ENCODE measurements at places on chromosomes 4 and X.

- no peaks in the 10 kb centered on the region for H3K4me1 ChIP-seq
- no peak for DNase-seq
- H3K36me3 ChIP-seq, result no peaks in the 10 kb centered on the region
These were observed 16.3 kb upstream of the ESX1 start for GRCh38 chrX:104270916-104271512.

- no peak overlapping the region for H3K4me3 ChIP-seq
- DNase-seq, result no peak
- no peak overlapping the region for H3K27ac ChIP-seq
- H3K36me3 ChIP-seq, result no peaks in the 10 kb centered on the region
- H3K4me1 ChIP-seq, result no peaks in the 10 kb centered on the region
These were observed 453.1 kb downstream of the TRAM1L1 start for GRCh38 chr4:116632269-116632668.

DNA sequence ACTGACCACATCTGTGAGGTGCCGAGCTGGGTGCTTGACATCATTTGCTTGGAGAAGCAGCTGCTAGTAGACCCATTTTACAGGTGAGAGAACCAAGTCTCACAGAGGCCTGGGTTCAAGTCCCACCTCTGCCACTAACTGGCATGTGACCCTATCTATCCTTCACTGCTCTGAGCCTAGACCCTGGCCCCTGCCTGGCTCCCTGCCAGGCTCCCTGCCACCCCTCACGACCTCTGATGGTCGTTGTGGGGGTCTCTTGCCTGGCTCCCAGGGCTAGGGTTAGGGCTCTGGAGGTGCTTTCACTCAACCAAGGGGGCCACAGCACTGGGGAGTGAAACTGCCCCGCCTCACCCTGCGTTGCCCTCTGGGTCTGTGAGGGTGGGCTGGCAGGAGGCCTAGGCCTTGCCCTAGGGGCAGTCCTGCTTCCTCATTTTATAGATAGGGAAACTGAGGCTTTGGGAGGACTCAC lies 7.2 kb upstream of the ADD1 start:
- no peak for DNase-seq
- H3K4me3 ChIP-seq, result no peak overlapping the region
- no peak overlapping the region for H3K27ac ChIP-seq
- H3K27me3 ChIP-seq, result no peaks in the 10 kb centered on the region
- peaks cover 8% of the 10 kb centered on the region for H3K4me1 ChIP-seq

DNA sequence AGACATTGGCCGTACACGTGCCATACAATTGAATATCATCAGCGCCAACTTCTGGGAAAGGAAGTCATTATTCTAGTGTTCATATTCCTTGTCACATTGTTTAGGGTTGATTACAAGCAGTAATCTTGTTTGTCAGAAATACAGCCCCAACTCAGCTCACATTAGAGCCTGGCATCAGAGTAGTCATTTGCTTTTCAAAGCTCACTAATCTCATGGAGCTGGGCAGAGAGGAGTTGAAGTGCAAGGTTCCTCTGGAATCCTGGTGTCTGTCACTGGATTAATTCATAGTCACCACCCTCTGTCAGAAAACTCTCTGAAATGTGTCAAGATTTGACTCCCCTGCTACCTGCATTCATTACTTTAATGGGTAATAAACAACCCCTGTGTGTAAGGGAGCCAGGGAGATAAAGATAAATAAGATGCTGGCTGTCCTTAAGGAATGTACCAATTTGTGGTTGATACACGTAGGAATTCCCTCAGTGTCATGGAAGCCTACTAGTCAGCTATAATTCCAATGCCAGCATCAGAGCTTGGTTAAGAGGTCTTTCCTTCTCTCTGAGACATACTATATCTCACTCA lies 43.7 kb upstream of the S100G start:
- H3K4me1 ChIP-seq, result no peaks in the 10 kb centered on the region
- H3K27ac ChIP-seq, result no peak overlapping the region

- DNase-seq, result no peak
- no peaks in the 10 kb centered on the region for H3K36me3 ChIP-seq
- no peaks in the 10 kb centered on the region for H3K4me1 ChIP-seq
- H3K4me3 ChIP-seq, result no peak overlapping the region
- no peaks in the 10 kb centered on the region for H3K27me3 ChIP-seq
These were observed 47.2 kb upstream of the TMPRSS11F start for GRCh38 chr4:68176904-68177303.

DNA sequence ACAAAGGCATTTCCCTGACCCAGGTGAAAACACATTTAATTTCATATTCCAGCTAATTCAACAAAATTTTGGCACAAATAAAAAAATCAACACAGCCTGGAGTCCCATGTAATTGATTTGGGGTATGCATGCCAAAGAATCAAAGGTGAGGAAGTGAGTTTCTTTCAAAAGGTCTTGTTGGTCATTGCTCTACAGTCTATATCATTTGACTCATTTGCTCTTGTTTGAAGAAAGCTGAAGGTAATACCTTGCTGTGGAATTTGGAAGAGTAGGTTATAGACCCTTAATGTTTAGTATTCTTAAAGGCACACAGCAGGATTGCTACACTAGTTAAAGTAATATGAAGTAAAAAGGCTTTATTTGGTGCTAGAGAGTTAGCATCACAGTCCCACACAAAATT lies 25.4 kb downstream of the COL4A6 start:
- H3K27me3 ChIP-seq, result no peaks in the 10 kb centered on the region
- H3K27ac ChIP-seq, result no peak overlapping the region
- H3K4me3 ChIP-seq, result no peak overlapping the region
- peaks cover 2% of the 10 kb centered on the region for H3K4me1 ChIP-seq

GRCh38 chr4:2811830-2812611 lies 19.1 kb downstream of the SH3BP2 start:
- no peak overlapping the region for H3K27ac ChIP-seq
- no peak overlapping the region for H3K4me3 ChIP-seq
- 0 out of 2 replicates have a peak, but pooled peaks cover 2% of the 10 kb centered on the region for H3K36me3 ChIP-seq
- H3K4me1 ChIP-seq, result peaks cover 10% of the 10 kb centered on the region
- no peak for DNase-seq
- no peaks in the 10 kb centered on the region for H3K27me3 ChIP-seq

DNA sequence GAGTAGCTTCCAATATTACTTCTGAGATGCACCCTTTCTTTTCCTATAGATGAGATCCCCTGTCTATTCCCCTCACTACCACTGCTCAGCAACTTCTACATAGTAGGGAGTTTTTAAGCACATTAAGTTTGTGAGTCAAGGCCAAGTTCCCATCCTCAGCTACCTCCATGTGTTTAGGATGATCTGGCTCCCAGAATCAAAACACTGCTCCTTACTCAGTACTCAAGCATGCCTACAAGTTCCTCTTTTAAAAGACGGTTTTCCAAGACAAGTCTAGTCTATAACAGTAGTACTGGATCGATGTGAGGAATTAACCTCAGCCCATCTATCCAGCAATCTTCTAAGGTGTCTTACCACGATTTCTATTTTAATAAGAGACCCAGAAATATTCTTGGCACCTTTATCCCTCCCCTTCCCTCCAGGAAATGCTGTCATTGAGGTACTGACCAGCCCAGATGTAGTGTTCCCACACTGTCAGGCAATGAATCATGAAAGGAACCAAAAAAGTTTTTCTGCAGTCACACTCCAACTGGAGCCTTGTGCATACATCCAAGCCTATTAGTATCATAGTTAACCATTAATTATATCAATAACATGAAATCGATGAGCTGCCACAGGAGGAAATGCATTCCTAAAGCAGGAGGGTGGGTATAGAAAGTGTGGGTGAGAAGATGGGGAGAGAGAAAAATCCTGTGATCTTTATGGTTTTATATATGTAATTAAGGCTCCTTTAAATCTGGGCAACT lies 29.6 kb downstream of the AREG start:
- no peak overlapping the region for H3K4me3 ChIP-seq
- no peaks in the 10 kb centered on the region for H3K27me3 ChIP-seq
- no peak overlapping the region for H3K27ac ChIP-seq
- DNase-seq, result no peak
- no peaks in the 10 kb centered on the region for H3K36me3 ChIP-seq

GRCh38 chr4:112885897-112886296 lies 163.6 kb upstream of the ANK2 start:
- H3K27me3 ChIP-seq, result no peaks in the 10 kb centered on the region
- H3K27ac ChIP-seq, result no peak overlapping the region
- H3K4me3 ChIP-seq, result no peak overlapping the region
- H3K4me1 ChIP-seq, result no peaks in the 10 kb centered on the region
- no peaks in the 10 kb centered on the region for H3K36me3 ChIP-seq

DNA sequence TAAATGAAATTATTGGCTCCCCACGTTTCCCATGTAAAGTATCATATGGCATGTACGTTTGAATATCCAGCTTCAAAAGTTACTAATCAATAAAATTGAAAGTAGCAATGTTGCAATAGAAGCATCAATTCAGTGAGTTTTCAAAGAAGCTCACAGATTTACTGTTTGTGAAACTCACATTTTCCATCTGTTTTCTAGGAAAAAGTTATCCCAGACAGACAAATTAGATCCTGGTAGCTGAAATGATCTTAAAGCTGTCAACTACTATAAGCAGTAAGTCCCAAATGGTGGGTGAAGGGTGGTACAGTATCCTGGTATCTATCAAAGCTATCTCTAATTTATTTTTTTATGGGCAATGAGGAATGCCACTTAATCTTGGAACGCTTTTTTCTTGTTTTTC lies 60.7 kb upstream of the MXRA5 start:
- no peak overlapping the region for H3K4me3 ChIP-seq
- H3K4me1 ChIP-seq, result no peaks in the 10 kb centered on the region
- no peak for DNase-seq
- no peaks in the 10 kb centered on the region for H3K36me3 ChIP-seq

GRCh38 chr4:77798385-77798784 lies 20.8 kb downstream of the CNOT6L start:
- no peaks in the 10 kb centered on the region for H3K4me1 ChIP-seq
- H3K27me3 ChIP-seq, result no peaks in the 10 kb centered on the region
- no peak for DNase-seq
- H3K27ac ChIP-seq, result no peak overlapping the region
- no peaks in the 10 kb centered on the region for H3K36me3 ChIP-seq

DNA sequence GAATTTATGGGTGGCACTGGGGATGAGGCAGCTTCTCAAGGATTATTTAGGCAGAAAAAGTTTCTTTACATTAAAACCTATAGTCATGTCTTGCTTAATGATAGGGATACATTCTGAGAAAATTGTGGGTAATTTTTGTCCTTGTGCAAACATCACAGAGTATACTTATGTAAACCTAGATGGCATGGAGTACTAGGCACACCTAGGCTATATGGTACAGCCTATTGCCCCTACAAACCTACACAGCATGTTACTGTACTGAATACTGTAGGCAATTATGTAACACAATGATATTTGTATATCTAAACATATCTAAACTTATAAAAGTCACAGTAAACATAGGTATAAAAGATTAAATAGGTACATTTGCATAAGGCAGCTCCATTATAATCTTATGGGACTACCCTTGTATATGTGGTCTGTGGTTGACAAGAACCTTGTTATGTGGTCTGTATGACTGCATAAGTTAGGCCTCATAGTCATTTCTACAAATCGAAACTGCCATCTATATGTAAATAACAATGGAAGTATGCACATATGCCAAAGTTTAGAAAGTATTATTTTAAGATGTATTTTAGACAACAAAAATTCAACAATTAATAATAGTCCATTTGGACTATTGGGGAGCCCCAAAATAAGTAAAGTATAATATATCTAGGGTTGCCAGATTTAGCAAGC lies 87.3 kb downstream of the CFAP299 start:
- H3K27me3 ChIP-seq, result no peaks in the 10 kb centered on the region
- no peak overlapping the region for H3K4me3 ChIP-seq

GRCh38 chrX:65679071-65679540 lies 11.7 kb downstream of the MSN start:
- H3K4me1 ChIP-seq, result no peaks in the 10 kb centered on the region
- H3K27me3 ChIP-seq, result no peaks in the 10 kb centered on the region
- DNase-seq, result no peak
- H3K4me3 ChIP-seq, result no peak overlapping the region
- H3K27ac ChIP-seq, result no peak overlapping the region

GRCh38 chrX:15514279-15514678 lies 13.7 kb downstream of the BMX start:
- no peak overlapping the region for H3K4me3 ChIP-seq
- H3K27ac ChIP-seq, result no peak overlapping the region
- no peaks in the 10 kb centered on the region for H3K4me1 ChIP-seq
- DNase-seq, result no peak
- no peaks in the 10 kb centered on the region for H3K27me3 ChIP-seq
- H3K36me3 ChIP-seq, result no peaks in the 10 kb centered on the region

DNA sequence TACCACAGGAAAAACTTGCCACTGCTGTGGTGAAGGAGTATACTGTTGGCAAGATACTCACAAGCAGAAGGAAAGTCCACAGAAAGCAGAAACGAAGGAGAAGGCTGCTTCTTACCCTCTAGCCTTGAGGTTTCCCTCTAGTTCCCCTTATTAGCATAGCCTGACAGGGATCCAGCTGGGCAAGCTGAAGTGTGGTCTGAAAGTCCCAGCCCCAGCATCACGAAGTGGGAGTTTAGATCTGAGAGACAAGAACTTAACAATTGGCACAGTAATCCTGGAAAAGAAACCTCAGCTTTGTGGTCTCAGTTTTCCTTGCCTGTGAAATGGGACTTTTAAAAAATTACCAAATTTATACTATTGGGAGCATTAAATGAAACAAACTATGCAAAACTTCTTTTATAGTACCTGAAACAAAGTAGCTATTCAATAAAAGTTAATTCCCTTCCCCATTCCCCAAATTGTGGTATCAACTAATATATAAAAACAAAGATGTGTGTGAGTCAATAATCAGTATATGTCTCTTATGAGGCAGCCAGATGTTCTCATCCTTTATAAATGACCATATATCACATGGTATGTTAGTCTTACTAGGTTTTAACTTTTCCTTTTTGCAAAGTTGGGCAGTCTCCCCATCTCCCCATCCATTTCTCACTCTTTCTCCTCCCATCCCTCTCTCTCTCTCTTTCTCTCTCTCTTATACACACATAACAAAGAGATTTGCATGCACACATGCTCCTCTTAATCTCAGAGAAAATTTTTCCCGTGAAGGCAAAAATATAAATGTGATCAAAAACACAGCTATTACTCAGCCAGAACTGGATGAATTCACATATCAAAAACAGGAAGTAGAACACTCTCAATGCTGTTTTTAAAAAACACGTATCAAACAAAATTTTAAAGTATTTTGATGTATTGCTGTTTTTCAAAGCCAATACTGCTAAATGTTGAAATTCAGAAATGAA lies 57.8 kb downstream of the SCFD2 start:
- no peak overlapping the region for H3K4me3 ChIP-seq
- no peaks in the 10 kb centered on the region for H3K27me3 ChIP-seq
- H3K27ac ChIP-seq, result no peak overlapping the region
- DNase-seq, result no peak

GRCh38 chr4:27917381-27917780 lies 1056.7 kb downstream of the STIM2 start:
- no peak for DNase-seq
- no peak overlapping the region for H3K4me3 ChIP-seq
- H3K27ac ChIP-seq, result no peak overlapping the region
- H3K36me3 ChIP-seq, result no peaks in the 10 kb centered on the region
- H3K4me1 ChIP-seq, result no peaks in the 10 kb centered on the region

All from iPS DF 6.9 (cell line).